ENCODE measurements at places on chromosomes 5 and 9. TPM values are rescaled to one million over a fixed set of nuclear protein-coding genes. Genes with fewer than 3 reads are reported as not detected.

Gene SHISAL2B
- total RNA-seq: not detected

Gene LECT2
- total RNA-seq: not detected

Gene MGAT4B
- 88.6 TPM for total RNA-seq

Gene TENT4A
- 15.7 TPM for total RNA-seq

Gene ANKRD20A1
- not detected for total RNA-seq

Gene FAT2
- 21.9 TPM for total RNA-seq

Gene ATOX1
- 30.5 TPM for total RNA-seq

Gene CATSPER3
- not detected for total RNA-seq

All from hair follicle dermal papilla cell (primary cell).